HuH-7 (cell line): ENCODE measurements at places on chromosomes 1 and 21.

DNA sequence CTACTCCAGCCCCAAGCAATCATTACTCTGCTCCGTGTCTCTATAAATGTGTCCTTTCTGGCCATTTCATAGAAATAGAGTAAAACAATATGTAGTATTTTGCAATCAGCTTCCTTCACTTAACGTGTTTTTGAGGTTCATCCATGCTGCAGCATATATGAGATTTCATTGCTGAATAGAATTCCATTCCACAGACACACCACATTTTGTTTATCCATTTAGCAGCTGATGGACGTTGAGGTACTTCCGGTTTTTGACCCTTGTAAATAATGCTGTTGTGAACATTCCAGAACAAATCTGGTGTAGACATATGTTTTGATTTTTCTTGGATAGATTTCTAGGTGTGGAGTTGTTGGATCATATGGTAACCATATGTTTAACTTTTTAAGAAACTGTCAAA lies 30.7 kb downstream of the ADAM30 start:
- DNase-seq: no peak

GRCh38 chr1:183913567-183913993 lies 108.7 kb downstream of the RGL1 start:
- DNase-seq: no peak

DNA sequence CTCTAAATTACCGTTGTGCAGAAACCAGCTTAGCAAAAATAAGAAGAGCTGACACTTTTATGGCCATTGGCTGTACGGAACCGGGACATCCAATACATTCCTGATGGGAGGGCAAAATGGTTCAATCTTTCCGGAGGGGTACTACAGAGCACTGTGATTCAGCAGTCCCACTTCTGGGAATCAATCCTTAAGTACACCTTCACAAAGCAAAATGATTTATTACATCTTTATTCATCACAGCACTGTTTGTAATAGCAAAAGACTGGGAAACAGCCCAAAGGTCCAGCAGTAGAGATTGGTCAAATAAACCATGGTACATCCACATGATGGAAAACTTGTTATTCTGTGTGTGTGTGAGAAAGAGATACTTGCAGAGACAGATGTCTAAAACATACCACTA lies 9.7 kb downstream of the GNG12 start:
- no peak for DNase-seq

GRCh38 chr1:115596080-115596780 lies 45.5 kb upstream of the VANGL1 start:
- no peak for DNase-seq

GRCh38 chr1:66400660-66401059 lies 133.3 kb upstream of the SGIP1 start:
- no peak for DNase-seq

DNA sequence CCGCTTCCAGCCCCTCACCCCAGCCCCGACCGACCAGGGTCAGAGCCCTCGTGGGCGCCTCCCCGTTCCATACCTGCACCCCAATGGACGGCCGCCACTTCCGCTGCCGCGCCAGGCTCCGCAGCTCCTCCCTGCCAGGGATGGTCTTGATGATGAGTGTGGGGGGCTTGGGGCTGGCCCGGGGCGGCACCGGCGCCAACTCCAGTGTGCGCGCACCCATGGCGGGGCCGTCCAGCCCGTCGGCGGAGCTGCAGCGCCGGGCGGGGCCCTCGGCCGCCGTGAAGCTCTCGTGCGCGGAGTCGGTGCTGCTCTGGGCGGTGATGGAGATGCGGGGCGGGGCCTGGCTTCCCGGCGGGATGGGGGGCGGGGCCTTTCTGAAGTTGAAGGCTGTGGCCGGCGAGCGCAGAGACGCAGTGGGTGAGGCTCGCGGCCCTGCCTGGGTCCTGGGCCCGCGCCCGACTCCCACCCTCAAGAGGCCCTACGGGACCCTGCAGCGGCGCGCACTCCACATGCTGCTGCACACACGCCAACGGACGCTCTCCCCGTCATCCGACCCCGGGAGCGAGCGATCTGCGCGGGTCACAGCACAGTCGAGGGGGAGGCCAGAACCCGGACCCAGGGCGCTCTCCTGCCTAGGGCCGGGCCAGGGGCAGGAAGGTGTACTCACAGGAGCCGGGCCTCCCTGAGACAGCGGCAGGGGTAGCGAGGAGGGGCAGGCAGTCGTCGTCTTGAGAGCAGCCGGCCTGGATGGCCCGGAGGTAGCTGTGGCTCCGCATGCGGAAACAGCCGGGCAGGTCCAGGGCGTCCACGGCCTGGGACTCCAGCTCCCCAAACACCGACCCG lies 26.1 kb upstream of the SMIM12 start:
- DNase-seq: no peak

DNA sequence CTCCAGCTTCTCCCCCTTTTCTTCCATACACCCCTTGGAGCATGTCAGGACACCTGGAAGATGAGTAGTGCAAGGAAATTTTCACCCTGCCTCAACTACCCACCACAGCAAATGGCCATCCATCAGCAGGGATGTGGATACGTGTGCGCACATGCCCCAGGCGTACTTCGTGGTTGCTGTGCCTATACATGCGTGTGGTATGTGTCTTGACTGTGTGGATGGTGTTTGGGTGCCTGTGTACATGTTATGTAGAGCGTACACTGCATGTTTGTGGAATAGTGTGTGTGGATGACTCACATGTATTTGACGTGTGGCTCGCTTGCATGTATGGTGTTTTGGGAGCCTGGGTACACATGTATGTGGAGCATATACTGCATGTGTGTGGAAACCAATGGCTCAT lies 158.5 kb downstream of the RRAGC start:
- DNase-seq: no peak

GRCh38 chr1:218164111-218164929 lies 120.8 kb upstream of the RRP15 start:
- peak; percentile 68 for DNase-seq

GRCh38 chr1:247304031-247304430 lies 27.6 kb downstream of the ZNF496 start:
- no peak for DNase-seq

DNA sequence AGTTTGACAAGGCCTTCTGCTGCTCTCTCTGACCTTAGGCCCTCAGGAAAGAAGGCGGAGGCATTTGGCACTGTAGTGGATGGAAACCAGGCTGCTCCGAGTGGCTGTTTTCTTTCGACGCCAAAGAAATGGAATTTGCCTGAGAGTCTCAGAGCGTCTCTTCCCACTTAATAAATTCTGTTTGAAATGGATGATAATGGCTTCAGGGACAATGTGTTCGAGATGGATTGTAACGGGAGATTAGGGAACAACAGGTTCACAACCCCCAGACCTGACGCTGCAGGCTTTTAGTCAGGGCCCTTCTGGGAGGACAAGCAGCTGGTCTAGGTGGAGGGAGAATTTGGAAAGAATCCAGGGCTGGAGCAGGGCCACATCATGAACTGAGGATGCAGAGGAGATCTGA lies 58.6 kb downstream of the TLR5 start:
- DNase-seq: no peak

DNA sequence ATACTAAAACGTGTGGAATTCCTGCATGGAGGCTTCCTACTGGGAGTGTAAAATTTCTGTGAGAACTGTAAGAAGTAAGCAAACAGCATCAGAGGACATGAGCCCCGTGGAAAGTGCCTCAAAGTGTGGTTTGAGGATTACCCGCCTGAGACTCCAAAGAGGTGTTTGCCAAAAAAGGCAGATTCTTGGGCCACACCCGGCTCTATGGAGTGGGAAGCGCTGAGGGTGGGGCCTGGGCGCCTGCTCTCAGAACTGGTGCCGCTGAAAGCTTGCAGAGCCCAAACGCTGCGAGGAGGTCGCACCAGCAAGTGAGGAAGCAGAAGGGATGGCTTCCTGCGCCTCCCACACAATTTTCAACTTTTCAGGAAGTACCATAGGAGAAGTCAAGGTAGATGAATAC lies 43.0 kb upstream of the PSEN2 start:
- DNase-seq: no peak

- DNase-seq: peak; percentile 21
Observed at GRCh38 chr1:68111519-68112436, 61.4 kb upstream of the DIRAS3 start.

- no peak for DNase-seq
Observed at GRCh38 chr1:186865857-186866256, 37.1 kb downstream of the PLA2G4A start.

DNA sequence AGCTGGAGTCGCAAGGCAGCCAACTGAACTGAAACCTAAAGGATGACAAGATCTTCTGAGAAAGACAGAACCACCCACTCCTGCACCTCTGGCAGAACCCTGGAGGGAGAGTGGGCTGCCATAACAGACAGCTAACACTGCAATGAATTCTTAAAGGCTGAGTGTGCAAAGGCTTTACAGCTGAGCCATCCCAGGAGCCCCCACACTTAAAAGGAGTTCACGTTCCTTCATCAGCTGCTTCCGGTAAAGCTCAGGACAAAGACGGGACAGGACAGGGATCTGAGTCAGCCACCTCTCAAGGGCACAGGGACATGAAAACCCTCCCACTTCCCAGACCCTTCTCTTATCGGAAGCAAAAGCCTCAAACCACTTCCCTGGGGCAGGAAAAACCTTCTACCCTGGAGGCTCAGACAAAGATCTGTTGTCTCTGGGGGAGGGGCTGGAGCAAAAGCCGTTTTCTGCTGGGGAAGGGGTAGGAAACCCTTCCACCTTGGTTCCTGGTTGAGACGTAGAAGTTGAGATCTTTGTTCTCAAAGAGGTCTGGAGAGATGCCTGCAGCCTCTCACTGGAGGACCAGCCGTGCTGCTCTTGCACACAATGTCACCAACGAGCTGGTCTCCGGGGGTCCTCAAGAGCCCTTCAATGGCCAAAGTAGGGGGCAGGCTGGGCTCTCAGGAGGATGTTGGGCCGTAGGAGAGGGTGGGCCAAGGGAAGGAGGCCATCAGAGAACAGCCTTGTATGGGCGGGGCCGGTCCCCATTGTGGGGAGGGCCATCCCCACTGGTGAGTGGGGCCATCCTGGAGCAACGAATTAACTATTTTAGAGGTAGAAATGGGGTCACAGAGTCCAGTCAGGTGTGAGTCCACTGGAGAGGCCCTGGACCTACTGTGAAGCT lies 452.4 kb downstream of the PTPRU start:
- DNase-seq: no peak

DNA sequence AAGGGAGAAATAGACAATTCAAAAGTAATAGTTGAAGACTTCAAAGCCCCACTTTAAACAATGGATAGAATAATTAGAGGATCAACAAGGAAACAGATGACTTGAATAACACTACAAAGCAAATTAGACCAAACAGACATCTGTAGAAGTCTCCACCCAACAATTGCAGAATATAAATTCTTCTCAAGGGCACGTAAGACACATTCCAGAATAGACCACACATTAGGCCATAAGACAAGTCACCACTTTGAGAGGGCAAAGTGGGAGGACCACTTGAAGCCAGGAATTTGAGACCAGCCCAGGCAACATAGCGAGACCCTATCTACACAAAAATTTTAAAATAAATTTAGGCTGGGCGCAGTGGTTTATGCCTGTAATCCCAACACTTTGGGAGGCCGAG lies 20.5 kb upstream of the RNF186 start:
- DNase-seq: no peak

DNA sequence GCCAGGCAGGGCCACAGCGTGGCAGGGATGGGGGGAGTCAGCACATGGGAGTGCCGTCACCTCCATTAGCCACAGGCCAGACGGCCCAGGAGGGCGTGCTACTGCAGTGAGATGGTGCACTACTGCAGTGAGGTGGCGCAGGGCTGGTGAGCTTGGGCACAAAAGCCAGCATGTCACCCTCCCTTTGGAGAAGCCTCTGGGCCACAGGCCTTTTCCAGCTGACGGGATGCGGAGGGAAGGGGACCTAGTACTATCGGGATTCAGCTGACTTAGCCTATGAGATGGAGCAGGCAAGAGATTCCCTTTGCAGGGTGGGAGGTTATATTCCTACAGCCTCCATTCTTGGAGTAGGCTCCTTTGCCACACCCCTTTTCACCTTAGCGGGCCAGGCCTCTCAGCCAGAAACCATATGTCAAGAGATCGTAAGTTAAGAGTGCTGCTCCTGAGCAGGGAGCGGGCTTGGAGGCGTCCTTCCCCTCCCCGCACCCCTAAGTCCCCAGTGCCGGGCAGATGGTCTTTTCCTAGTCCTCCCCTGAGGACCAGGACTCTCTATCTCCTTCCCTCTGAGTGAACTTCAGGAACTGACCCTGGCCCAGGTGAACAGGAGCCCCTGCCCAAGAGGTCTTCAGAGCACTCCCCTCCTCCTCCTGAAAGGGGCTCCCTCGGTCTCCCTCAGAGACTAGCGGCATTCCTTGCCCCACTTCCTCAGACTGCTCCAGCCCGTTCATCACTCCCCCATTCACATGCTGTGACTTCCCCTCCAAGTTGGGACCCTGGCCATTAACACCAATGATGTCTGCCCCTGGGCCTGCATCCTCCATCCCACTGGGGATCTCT lies 8.2 kb downstream of the NES start:
- DNase-seq: no peak

- no peak for DNase-seq
Observed at GRCh38 chr1:233261206-233261605, 34.3 kb downstream of the PCNX2 start.

DNA sequence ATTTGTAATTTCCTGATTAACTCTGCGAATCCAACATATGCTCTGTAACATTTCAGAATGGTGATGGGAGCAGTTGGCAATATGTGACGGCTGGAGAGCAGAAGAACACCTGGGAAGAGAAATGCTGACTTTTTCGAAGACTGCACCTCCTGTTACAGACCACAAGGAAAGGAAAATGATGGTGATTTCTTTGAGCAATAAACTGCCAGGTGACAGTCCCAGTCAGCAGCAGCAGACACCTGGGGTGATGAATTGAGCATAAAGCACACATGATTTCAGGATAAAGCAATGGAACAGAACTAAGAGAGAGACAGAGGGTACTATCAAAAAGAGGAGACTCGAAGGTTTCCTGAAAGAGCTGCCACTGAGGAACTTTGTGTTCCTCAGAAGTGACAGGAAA lies 528.6 kb downstream of the NEGR1 start:
- no peak for DNase-seq

DNA sequence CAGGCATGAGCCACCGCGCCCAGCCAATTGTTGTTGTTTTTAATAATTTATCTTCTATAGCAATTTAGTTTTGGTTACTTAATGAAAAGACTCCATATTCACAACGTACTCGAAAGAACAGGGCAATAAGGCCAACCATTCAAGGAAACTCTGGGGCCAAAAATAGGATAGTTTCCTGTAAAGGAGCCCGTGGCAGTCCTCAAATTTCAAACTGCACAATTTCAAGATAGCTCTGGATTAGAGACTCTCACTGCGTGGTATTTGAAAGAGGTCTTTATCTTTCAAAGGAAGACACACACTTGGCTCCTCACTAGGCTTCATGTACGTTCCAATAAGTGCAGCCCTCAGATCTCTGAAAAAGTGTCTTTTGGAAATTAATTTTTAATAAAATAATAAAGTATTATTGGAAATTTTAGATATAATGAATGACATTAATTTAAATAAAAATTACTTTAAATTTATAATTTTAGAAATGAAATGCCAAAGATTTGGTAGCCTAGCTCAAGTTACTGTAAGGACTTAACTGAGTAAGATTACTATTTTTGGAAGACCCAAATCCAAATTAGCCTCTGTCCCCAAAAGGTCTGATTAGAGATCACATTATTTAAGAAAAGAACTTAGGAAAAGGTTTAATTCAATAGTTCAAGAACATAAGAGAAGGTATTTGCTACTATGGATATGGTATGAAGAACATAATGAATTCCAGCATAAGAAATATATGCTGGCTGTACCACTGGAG lies 22.7 kb upstream of the DONSON start:
- DNase-seq: no peak
